ENCODE measurements at places on chromosomes 3 and 15.

DNA sequence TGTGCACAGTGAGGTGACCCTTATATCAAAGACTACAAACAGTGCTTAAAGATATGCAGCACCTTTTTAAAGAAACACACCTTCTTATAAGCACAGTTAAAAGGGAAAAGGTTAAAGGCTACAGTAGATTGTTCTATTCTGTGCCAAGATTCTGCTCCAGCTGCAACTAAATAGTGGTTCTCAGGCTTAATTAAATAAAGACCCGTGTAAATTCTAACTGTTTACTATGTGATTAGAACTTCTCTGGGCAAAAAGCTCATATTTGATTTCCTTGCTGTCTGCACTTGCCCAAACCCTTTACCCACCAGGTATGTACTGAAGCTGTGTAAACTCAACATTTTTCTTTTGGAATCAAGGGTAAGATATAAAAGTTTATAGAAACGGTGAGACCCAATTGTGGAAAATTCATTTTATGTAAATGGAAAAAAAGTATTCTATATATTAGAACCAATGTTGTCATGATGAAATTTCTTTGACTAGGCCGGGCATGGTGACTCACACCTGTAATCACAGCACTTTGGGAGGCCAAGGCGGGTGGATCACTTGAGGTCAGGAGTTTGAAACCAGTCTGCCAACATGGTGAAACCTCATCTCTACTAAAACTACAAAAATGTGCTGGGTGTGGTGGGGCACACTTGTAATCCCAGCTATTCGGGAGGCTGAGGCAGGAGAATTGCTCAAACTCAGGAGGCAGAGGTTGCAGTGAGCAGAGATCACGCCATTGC is 230.6 kb downstream of the MECOM start:
- DNase-seq = no peak

DNA sequence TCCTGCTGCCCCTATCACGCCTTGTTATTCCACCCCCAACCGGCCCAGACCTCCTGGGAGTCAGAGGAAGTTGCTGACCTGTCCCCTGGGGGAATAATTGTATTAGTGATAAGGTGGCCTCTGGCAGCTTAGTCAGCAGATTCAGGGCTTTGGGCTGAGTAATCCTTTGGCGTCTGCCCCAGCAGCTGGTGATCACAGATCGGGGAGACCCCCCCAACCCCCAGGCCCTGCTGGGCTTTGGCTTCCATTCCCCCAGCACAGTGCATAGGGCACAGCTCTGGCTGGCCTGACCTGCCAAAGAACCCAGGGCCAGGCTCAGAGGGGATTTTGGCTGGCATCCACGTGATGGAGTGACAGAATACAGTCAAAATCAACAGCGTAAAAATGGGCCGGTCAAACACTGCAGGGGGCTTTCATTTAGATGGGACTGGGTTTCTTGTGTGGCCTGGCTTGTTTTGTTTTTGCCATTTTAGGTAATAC is 3.9 kb upstream of the NR2E3 start:
- no peak for DNase-seq

DNA sequence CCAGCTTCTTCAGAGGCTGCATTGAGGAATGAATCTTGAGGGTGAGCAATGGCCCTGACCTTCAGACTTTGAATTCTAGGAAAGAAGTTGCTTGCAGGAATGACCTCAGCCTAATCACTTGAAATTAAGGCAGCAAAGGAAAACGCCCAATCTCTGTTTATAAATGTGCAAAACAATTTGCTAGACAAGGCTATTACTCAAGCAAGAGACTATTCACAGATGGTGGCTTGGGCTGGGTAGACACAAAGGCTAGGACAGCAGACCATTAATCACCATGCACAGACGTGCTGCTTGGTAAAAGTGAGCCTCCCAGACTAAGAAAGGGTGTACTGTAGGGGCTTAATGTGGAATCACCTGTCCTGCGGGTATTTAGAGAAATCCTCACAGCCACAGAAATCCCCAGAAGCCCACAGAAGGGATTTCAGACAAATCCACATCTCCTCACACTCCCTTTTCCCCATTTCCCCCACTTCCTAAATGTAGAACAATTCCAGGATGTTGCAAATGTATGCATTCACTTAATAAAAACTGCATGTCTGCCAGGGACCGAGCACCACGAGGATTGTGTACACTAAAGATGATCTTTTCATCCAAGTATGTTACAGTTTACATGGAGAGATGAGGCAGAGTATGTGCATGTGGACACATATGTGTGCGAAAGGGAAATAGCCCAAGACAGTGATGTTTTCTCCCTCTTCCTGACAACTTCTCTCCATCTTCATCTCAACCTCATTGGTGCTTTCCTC is 259.5 kb downstream of the THSD4 start:
- no peak for DNase-seq

- DNase-seq = no peak
Observed at GRCh38 chr3:72413228-72413627, 435.0 kb downstream of the SHQ1 start.
